ENCODE measurements at places on chromosomes 2 and 18.
A peak's percentile ranks its signal among the peaks of the same experiment; 100 is the strongest.

GRCh38 chr2:75896779-75897366 lies 186.2 kb upstream of the GCFC2 start:
- peak; percentile 16 for DNase-seq

DNA sequence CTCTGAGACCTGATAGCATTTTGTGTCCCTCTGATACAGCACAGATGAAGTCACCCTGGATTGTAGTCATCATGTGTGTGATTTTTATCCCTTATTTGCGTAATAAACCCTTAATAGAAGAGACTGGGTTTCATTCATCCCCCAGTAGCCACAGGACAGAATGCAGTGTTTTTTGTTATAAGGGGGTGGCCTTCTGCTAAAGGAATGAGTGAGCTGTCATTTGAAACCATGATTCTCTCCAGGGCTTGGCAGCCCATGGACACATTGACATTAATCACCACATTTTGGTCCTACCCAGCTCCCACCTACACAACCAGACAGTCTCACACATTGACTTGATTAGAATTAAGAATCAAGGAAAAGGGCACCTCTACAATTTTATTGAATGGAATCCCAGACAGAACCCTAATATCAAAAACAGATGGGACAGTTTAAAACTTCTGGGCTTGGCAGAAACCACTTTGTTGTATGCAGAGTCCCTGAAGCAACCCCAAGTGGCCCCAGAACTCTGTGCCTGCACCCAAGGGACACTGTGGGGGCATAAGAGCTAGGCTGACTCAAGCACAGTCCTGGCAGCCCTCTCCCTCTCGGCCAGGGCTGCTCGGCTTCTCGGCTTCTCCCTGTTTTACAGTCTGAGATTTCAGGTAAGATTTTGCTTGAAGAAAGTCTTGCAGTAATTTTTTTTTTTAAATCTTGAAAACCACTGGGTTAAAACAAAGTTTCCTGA lies 254.0 kb upstream of the SLC14A2 start:
- no peak for DNase-seq

DNA sequence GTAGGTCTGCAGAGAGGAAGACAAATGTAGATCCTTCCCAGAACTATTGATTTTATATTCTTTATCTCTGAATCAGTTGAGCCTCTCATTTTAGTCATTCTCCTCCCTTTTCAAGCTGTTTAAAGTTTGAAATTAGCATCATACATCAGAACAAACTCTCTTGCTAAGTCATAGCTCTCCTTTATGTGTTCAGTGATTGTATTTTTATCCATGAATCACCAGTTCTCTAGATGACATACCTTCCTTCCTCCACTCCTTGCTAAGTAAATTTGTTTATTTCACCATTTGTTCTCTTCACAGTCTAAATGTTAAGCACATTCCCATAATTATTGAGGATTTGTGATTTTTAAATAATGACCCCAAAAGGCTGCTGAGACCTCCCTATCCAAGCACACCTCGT lies 63.5 kb upstream of the RAPGEF4 start:
- DNase-seq, result peak; percentile 57

DNA sequence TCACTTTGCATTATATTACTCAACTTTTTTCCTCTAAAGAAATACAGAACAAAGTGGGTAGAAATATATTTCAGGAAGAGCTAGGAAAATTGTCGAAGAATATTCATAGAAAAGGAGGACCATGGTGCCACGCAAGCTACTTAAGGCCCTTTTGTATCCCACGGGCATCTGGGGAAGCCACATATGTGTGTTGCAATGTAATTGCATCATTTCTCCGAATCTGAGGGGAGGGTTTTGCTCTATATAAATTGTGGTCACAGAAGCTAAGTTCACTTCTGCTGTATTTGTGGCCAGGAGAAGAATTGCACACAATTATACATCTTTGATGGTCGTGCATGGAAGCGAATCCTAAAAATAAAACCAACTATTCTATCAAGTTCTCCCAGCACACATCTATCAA lies 360.3 kb downstream of the IRS1 start:
- no peak for DNase-seq

DNA sequence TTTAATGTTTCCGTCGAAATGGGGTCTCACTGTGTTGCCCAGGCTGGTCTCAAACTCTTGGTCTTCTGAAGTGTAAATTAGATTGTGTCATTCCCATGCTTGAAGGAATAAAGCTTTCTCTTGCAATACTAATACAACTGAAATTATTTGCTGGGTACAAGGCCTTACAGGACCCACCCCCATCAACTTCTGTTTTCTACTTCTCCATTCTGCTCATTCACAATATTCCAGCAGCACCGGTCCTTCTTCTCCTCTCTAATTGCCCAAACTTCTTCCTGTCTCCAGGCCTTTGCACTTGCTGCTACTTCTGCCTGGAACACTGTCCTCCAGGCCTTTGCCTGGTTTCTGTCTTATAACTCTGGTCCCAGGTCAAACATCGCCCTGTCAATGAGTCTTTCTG lies 73.8 kb downstream of the APOB start:
- no peak for DNase-seq

GRCh38 chr2:189302274-189302948 lies 122.8 kb upstream of the COL5A2 start:
- peak; percentile 57 for DNase-seq

- DNase-seq, result peak; percentile 91
Observed at GRCh38 chr2:95231723-95232122, 24.4 kb downstream of the ZNF892 start.

DNA sequence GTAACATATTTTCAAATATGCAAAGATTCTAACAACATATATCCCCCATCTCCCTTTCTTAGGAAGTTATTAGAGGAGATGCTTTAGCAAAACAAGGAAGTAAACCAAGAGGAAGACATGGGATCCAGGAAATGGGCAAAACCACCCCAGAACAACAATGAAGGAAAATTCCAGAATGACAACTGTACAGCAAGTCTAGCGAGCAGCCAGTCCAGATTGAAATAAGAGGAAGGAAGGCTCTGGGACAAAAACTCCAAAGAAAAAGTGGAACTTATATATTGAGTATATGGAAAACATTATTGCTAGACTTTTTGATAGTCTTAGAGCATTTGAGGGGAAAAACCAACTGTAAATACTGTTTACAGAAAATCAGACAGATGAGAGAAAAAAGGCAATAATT lies 2.9 kb upstream of the ARPC2 start:
- DNase-seq, result no peak

DNA sequence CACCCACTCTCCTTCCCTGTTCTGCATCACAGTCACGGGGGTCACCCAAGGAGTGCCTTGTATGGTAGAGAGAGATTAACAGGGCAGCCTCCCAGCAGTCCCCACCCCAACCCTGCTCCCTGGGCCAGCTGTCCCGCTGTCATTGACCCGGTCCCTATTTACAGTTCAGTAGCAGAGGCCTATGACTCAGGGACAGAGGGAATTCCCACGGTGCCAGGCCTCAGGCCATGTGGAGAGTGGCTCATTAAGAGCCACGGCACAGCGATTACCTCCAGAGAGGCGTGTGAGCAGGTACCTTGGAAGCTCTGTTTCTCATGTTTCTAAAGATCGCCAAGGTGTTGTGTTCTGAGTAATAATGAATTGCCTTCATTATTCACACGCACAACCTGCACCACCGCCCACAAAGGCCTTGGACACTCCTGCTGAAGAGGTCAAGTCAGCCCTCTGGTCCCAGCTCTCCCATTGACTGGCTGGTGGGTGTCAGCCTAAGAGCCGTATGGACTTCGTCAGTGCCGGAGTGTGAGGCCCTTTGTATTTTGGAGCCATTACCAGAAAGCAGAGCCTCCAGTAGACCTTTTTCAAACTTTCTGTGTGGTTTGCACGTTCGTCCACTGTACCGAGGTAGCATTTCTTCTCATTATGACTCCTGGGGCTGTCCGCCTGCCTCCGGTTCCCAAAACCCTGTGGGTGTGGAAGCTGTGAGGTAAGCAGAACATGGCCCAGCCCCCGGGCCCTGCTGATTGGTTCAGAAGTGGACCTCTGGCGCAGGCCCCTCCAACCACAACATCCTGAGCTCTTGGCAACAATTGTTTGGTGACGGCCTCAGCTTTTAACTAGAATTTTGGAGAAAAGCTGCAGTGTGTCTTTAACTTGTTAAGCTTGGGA lies 47.0 kb downstream of the SERTAD2 start:
- DNase-seq, result no peak

DNA sequence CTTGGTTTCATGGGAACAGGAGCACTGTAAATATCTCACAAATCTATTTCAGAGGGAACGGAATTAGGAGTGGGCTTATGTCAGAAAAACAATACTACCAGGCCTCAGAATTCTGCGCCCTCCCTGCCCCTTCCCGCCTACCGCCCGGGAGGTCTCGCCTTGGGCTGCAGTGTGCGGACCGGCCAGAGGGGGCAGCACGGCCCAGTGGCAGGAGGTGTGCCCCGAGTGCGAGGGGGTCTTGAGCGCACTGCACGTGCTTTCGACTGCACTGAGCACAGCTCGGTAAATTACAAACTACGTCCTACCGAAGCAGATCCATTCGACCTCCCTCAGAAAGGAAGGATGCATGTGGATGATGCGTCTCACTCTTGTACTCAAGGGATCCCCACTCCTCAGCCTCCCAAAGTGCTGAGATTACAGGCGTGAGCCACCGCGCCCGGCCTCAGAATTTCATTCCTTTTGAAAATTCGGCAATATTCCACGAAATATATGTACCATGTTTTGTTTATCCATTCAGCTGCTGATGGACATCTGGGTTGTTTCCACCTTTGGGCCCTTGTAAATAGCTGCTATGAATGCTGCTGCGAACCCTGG lies 297.0 kb downstream of the BCL2 start:
- no peak for DNase-seq

DNA sequence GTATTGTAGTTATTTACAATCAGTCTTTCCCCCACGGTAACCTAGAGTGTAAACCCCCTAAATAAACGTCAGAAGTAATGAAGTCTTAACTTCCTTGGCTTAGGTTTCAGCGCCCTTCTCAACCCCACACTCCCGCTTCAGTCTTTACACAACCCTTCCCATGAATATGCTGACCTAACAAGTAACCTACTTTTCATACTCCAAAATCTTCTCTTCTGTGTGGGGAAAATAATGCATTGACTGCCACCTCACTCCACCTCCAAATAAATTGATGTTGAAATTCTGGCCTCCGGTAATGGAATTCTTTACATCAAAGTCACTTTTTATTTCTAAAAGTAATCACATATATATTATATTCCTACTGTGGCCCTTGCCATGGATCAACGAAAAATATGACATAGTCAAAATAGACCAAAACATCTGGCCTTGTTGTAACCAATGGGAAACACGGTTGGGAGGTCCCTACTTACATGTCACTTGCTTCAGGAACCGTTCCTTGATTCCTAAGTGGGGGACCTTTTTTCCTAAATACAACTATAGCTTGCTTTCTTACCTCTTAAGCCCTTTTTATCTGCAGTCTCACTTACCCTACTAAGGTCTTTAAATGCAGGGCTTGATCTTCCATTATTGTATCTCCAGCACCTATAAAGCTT lies 961 bp downstream of the GEN1 start:
- peak; percentile 35 for DNase-seq

DNA sequence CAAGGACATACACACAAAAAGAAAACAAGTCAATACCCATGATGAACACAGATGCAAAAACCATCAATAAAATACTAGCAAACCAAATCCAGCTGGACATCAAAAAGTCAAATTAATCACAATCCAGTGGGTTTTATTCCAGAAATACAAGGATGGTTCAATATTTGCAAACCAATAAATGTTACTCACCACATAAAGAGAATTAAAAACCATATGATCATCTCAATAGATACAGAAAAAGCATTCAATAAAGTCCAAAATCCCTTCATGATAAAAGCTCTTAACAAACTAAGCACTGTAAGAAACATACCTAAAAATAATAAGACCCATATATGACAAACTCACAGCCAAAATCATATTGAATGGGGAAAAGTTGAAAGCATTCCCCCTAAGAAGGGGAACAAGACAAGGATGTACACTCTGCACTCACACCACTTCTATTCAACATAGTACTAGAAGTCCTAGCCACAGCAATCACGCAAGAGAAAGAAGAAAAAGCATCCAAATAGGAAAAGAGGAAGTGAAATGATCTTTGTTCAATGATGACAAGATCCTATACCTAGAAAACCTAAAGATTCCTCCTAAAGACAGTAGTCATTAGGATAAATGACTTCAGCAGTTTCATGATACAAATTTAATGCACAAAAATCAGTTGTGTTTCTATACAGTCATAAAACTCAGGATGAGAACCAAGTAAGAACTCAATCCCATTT lies 62.6 kb downstream of the TRAPPC8 start:
- no peak for DNase-seq

DNA sequence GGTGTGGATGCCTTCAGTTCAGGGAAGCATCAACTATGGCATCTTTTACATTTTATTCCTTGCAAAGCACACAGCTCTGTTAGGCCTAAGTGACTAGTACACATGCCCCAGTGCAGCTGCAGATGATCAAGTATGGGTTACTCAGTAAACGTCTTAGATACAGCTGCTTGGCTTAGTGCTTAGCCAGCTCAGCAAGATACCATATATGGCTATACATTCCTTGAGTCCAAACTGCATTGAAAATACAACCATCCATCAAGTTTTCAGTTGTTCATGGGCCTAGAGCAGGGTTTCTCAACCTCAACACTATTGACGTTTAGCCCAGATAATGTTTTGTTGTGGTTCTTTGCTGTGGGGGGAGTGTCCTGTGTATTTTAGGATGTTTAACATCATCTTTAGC lies 769.9 kb downstream of the TSN start:
- DNase-seq, result no peak

- DNase-seq, result peak; percentile 99
Observed at GRCh38 chr2:46097714-46098480, 199.3 kb upstream of the EPAS1 start.

DNA sequence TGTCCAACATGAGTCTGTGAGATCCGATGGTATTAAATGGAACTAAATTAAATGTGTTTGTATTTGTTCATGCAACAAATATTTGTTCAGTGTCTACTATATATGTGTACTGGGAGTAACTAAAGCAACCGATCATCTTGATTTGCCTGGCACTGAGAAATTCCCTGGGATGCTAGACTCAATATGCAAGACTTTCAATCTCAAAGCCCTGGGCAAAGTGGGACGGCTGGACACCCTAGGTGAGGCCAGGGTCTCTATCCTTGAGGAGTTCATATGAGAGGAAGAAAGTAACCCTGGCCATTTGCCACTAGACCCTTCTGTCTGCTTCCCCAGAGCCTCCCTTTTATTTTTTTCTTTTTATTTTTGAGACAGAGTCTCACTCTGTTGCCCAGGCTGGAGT lies 44.0 kb upstream of the HPCAL1 start:
- no peak for DNase-seq

- DNase-seq, result no peak
Observed at GRCh38 chr18:39205565-39206195, 1640.1 kb upstream of the CELF4 start.

Measured in ELR (cell line).